ENCODE measurements at places on chromosomes 16 and 17. TPM values are rescaled to one million over a fixed set of nuclear protein-coding genes. Genes with fewer than 3 reads are reported as not detected.

DNA sequence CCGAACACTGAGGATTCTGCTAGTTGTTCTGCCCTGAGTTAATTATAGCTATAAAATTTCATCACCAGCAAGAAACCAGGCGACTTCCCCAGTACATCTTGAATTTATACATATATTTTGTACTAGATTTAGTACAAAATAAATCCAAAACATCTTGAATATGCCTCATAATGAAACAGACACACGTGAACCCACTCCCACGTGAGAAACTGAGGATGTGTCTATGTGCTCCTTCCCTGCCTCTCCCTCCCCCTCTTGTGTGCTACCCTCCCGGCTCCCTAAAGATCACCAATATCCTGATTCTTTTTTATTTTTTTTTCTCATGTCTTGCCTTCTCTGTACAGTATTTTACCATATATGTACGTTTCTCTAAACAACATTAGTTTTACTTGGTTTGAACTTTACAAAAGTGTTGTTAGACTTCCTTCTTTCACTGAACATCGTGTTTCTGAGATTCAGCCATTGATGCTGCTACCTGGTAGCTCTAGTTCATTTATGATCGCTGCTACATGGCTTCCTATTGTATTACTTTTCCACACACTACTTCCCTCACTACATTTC is 1.1 kb upstream of the LCMT1 start:
- DNase-seq = no peak

DNA sequence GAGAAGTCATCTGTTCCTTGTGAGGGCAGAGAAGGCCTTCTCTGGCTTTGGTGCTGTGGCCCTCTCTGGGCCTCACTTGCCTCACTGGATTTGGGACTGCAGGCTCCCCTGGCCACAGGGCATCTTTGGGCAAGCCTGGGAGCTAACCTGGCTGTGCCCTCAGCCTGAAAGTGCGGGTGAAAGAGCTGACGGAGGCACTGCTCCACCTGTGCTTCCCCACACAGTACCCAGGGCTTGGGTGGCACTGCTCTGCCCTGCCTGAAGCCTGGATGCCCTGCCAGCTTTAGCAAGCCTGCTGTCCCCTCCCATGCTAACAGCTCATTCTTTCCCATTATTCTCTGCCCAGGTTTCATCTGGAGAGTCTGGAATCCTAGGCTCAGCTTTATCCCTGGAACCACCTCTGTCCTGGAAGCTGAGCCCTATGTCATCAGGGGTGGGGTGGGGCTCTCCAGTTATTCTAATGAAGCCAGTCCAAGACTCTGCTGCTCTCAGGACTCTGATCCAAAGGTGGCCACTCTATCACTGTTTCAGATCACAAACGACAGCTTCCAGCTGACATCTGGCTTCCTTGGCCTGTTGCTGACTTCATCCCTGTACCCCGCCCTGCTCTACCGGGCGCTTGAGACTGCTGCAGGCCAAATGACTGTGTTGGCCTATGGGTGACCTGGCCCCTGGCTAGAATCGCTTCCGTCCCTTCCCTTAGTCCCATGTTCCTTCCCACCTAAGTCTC is 29.3 kb downstream of the HIC1 start:
- DNase-seq = no peak

DNA sequence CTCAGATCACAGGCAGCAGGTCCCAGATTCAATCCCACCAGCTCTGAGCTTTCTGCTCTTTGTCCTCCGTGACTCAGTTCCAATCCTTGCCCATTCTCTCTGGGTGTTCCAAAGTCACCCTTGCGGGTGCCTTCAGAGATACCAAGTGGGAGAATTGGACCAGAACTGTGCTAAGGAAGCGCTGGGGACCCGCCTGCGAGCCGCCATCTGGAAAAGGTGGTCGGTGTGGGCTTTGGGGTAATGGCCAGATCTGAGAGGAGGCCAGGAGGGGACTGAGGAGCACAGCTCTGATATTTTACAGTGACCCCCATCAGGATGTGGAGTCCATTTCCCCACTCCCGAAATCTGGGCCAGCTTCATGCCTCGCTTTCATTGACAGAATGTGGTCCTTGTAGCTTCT is 152.6 kb downstream of the SDK2 start:
- no peak for DNase-seq

DNA sequence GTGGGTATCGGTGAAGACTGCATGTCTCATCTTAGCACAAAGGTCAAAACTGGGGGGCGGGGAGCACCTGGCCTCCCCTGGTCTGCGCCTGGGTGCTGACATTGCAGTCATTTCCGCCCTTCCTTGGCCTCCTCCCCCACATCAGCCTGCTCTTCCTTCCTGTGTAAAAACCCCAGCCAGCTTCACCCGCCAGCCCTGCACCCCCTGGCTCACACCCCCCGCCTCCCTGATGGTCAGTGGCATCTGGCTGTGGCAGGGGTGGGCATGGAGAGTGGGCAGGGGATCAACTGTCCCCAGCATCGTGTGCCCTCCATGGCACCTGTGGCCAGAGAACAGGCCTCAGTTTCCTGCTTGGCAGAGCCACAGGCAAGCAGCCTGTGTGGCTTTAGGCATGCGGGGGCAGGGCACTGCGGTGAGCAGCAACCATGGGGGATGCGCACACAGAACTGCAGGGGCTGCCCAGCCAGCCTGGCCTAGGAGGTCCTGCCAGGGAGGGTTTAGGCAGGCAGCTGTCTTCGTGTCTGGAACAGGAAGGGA is 26.5 kb upstream of the LASP1NB start:
- no peak for DNase-seq

DNA sequence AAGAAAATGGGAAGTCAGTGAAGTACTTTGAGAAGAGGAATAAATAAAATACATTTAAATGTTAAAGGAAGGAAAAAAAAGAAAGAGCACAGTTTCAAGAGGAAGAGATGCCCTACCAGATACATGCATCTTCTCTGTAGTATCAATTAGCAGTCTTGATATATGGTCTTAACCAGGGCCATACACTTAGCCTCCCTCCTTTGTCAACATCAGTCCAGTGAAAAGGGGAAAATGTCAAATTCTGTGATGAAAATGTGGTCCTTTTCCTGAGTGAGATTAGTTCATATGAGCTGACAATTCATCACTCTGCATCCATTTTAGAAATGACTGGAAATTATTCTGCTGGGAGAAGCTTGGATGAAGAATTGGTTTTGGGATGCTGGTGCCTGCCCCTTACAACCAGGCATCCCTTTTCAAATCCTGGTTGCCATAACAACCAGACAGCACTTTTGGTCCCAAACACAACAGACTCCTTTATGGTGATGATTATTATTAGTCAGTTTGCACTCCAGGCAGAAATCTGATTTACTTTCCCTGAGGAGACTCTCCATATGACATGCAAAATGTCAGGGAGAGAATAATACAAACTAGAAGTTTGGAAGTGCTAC is 933.6 kb upstream of the CDH8 start:
- DNase-seq = no peak

GRCh38 chr16:68790130-68790761 is 53.1 kb upstream of the TANGO6 start:
- no peak for DNase-seq

DNA sequence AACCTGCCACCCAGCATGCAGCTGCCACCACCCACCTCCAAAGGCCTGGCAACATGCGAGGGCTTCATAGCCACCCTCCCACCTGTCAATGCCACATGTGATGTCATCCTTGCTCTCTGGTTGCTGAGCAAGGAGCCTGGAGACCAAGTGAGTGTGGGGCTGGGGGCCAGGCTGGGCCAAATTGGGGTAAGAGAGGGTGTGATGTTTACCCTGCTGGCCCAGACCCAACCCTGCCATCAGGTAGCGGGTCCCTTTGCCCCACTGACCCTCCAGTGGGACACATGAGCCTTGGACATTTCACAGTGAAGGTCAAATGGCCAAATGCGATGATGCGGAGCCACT is 8.9 kb downstream of the ALOX15B start:
- no peak for DNase-seq

DNA sequence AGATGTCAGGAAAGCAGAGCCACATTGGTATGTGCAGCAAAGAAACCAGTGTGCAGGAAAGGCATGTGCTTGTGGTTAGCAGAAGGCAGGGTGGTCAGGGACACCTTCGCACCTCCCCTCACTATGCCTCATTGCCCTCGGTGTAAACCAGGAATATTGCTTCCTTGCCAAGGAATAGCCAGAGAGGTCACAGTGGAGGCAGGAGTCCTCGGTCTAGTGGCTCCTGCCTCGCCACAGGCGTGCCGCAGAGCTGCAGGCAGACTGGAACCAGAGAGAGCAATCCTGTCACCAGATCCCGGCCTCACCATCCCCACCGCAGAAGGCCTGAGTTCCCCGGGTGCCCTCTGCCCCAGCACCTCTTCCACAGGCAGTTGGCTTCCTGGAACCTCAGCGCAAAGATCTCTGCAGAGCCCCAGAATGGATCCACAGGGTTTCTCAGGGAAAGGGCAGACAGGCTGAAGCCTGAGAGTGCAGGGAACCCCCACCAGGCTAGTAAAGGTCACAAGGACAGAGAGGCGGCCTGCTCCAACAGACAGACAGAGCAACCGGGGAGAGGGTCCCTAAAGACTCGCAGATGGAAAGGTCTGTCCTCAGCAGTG is 21.6 kb downstream of the CCDC182 start:
- no peak for DNase-seq

GRCh38 chr17:31144428-31144827 is 49.7 kb downstream of the NF1 start:
- no peak for DNase-seq

DNA sequence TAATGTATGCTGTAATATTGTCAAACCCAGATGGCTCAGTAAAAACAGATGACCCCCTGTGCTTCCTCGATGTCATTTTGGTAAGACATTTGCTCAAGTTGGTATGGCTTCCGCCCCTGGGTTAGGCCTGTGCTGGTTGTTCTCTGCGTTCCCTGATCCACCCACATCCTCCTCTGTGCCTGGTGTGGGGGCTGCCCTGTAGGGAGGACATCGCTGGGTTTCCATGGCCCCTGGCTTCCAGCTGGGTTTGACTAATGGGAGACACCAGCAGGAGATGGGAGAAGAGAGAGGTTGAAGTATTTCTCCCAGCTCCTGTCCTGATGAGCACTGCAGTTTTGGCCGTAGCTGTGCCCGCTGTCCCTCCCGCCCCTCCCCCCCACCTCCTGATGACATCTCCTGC is 4.4 kb upstream of the MFAP4 start:
- DNase-seq = no peak

DNA sequence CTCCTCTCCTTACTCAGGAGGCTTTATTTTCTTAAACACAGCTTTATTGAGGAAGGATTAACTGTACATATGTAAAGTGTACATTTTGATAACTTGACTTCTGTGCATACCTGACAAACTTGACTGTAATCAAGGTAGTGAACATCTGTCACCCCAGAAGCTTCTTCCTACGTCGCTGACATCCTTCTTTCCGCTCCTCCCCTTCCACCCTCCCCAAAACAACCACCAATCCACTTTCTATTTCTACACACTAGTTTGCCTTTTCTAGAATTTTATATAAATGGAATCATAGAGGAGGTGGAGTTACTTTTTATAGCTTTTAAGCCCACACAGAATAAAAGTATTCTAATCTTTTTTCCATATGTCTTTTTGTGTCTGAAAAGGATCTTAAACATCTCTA is 225.2 kb upstream of the RBFOX1 start:
- DNase-seq = no peak

DNA sequence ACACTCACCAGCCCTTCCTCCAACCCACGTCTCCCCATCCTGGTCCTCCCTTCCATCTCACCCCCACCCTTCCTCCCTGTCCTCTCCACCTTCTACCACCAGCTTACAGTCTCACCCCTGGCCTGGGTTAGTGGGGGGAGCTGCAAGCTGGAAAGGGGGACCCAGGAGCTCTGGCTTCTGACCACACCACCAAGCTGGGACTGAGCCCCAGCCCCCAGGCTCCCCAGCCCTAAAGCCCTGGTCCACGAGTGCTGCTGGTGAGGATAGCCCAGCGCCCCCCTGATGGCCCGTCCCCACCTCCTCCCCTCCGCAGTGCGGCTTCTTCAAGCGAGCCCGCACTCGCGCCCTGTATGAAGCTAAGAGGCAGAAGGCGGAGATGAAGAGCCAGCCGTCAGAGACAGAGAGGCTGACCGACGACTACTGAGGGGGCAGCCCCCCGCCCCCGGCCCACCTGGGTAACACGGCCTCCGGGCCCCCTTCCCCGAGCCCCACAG is 7.2 kb upstream of the PDK2 start:
- DNase-seq = no peak

GRCh38 chr16:801584-802363 is 1.2 kb upstream of the GNG13 start:
- DNase-seq = no peak

GRCh38 chr17:62653002-62653825 is 25.7 kb downstream of the MRC2 start:
- DNase-seq = no peak

GRCh38 chr17:42362245-42362961 is 25.8 kb downstream of the STAT3 start:
- no peak for DNase-seq

DNA sequence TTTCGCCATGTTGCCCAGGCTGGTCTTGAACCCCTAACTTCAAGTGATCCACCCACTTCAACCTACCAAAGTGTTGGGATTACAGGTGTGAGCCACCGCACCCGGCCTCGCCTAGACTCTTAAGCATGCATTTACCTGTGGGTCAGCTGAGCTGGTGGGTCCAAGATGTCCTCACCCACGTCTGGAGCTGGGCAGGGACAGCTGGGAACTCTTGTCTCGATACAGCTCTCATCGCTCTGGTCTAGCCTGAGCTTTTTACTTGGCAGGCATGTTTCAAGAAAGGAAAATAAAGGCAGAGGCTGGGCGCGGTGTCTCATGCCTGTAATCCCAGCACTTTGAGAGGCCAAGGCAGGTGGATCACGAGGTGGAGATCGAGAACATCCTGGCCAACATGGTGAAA is 56.9 kb upstream of the PHOSPHO1 start:
- DNase-seq = no peak

GRCh38 chr17:64984181-64984580 is 64.9 kb upstream of the LRRC37A3 start:
- no peak for DNase-seq

GRCh38 chr17:57186226-57187019 is 69.9 kb upstream of the MSI2 start:
- DNase-seq = no peak

DNA sequence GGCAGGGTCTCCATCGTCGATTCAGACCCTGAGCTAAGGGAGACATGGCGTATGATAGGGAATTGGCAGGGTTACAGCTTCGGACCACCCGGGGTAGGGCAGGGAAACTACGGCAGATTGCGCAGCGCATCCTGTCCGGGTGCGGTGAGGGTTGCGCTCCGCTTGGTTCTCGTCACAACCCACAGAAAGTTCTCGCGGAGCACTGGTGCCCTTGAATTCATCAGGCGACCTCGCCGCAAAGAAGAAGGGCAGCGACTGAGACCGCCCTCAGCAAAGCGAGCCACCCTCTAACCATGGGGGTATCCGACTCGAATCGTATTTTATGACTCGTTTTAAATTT is 1.2 kb downstream of the HS3ST3B1 start:
- no peak for DNase-seq

GRCh38 chr16:16015849-16016248 is 66.4 kb downstream of the ABCC1 start:
- DNase-seq = no peak

GRCh38 chr16:3188925-3189825 is 1.2 kb downstream of the OR1F1 start:
- no peak for DNase-seq

- DNase-seq = no peak
Measured at GRCh38 chr16:89279666-89280481, 62.4 kb downstream of the ZNF778 start.

The TNK1 gene
- polyA plus RNA-seq = 1.00 TPM

The USP43 gene
- 7.5 TPM for polyA plus RNA-seq

The CFAP52 gene
- 3.0 TPM for polyA plus RNA-seq

The USB1 gene
- polyA plus RNA-seq = 21.6 TPM

The NR1D1 gene
- 5.5 TPM for polyA plus RNA-seq

The ANKFN1 gene
- 1.4 TPM for polyA plus RNA-seq

The SGCA gene
- polyA plus RNA-seq = 0.75 TPM

The DOC2B gene
- polyA plus RNA-seq = 89.6 TPM

The LRRC75A gene
- polyA plus RNA-seq = 13.1 TPM

The NFATC2IP gene
- 65.1 TPM for polyA plus RNA-seq

The KCNH6 gene
- 1.1 TPM for polyA plus RNA-seq

The TAC4 gene
- 1.1 TPM for polyA plus RNA-seq
